ENCODE measurements at places on chromosomes 1 and 21.
A peak's percentile ranks its signal among the peaks of the same experiment; 100 is the strongest.

DNA sequence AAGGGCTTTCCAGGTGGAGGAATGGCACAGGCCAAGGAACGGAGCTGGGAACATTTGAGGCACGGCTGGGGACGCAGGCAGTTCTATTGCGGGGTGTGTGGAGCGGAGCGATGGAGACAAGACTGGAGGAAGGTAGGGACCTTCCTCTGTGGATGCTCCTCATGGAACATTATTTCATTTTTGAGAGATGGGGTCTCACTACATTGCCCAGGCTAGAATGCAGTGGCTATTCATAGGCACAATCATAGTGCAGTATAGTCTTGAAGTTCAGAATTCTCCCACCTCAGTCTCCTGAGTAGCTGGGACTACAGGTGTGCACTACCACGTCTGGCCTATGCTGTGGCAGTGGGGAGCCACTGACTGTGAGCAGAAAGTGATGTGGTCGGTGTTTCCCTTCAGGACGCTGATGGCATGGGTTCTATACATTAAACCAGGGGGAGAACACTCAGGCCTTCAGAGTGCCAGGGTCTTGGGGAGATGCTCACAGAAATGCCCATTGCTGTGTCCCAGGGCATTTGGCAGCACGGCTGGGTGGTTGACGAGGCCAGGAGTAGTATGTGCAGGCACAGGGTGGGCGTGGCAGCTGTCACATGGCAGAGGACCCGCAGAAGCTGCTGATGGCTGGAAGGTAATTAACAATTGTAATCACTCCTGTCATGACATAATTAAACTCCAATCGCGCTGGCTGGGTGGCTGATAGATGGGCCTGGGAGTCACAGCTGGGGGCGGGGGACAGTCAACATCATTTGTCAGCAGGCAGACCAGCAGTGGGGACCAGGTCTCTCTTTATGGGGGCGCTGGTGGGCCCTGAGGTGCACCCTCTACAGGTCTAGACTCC, 40.8 kb upstream of the ACOT11 start:
- DNase-seq, result no peak

GRCh38 chr1:95006681-95007080, 66.1 kb downstream of the ALG14 start:
- no peak for DNase-seq

GRCh38 chr1:42380586-42381279, at the start of gene RIMKLA:
RIMKLA (plus strand) TSS chr1:42380792; CDS start chr1:42380935, 143 bp downstream.
- DNase-seq, result peak; percentile 15

DNA sequence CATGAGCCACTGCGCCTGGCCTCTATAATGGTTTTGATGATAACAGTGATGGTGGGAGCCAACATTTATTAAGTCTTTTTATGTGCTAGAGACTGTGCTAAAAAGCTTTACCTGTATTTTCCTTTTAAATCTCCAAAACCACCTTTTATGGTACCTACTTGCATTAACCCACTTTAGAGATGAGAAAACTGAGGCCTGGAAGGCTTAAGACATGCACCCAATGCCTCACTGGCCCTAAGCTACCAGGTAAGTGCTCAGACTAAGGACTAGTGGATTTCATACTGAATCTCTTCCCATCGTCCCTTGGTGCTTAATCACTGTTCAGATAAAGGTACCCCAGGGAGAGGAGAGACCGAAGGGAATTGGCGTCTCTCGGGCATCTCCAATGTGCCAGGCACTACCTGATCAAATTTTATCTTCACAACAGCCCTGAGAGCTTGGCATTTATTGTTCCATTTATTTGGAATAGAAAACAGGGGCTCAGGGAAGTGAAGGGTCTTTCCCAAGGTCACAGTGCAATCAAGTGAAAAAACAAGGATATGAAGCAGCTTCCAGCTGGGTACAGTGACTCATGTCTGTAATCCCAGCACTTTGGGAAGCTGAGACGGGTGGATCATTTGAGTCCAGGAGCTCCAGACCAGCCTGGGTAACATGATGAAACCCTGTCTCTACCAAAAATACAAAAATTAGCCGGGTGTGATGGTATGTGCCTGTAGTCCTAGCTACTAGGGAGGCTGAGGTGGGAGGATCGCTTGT, 84.2 kb downstream of the LACTBL1 start:
- DNase-seq, result no peak

- DNase-seq, result no peak
Observed at GRCh38 chr1:76677416-76678405, 189.6 kb upstream of the ST6GALNAC5 start.

GRCh38 chr1:1438531-1439381, 3.3 kb downstream of the VWA1 start:
- DNase-seq, result no peak

DNA sequence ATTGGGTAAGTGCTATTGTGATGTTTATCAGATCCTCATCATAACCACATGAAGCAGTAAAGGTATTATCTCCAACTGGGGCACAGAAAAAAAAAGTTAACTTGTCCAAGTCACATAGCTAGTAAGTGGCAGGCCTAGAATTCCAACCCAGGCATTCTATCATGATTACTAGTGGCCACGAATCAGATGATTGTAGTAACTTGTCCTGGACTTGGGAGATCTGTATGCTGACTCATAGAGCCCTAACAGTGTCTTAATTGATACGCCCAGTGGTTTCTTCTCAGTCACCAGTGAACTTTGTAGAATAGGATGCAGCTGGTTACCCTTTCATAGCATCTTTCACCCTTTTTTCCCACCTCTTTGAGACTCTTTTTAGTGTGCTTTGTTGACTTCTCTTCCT, 91.1 kb upstream of the UBE2U start:
- DNase-seq, result no peak

DNA sequence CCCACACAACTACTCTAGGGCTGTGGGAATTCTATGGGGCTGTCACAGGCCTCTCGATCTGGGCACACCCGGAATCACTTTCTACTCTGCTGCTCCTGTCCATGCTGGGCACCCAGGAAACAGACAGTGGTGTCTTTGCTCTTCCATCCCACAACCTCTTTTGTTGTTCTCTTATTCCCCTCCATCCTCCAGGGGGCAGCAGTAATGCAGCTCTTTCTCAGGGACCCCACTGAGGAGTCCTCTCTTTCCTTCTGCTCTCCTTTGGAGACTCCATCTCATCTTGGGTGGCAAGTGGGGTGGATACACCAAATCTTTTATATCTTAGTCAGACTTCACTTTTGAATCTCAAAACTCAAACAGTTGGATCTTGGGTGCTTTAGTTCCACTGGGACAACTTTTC, 206.3 kb downstream of the HS2ST1 start:
- DNase-seq, result no peak

GRCh38 chr1:112325504-112325903, 70.5 kb upstream of the CTTNBP2NL start:
- DNase-seq, result no peak

GRCh38 chr1:24003331-24003972, 23.3 kb upstream of the SRSF10 start:
- no peak for DNase-seq

DNA sequence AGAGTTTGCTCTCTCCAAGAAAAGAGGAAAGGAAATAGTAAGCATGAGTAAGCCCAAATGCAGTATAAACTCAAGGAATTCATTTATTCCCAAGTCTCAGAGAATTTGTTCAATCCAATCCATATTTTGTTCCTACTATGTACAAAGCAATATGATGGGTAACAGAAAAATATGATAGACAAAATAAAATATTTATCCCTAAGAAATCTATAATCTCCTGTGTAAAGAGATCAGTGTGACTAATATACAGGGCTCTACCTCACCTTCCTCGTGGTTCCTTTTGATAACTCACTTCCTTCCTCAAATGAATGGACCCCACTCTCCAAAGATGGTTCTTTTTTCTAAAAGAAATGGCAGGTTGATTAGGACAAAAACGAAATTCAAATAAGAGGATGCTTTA, 7.6 kb downstream of the CLSPN start:
- DNase-seq, result no peak
